Activated CD8-positive, alpha-beta memory T cell treated with anti-CD3 and anti-CD28 coated beads for 4 hours (primary cell): ENCODE measurements at places on chromosomes 5 and 9.
A peak's percentile ranks its signal among the peaks of the same experiment; 100 is the strongest.

- no peak for DNase-seq
Measured at GRCh38 chr5:111231119-111231518, 6.9 kb downstream of the CAMK4 start.

DNA sequence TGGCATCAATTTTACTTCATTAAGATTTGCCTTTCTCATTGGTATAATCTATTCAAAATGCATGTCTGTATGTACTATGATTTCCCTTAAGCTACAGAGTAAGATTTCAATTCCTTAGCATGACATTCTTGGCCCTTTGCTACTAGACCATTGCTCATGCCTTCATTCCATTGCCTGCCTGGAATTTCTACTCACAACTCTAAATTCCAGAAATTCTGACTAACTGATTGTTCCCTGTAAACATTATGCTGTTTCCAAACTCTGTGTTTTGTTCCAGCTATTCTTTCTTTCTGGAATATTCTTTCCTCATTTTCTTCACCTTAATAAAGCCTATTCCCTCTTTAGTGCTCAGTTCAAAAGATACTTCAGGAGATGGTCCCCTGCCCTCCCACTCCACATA is 568.8 kb upstream of the SEMA6A start:
- DNase-seq, result no peak

DNA sequence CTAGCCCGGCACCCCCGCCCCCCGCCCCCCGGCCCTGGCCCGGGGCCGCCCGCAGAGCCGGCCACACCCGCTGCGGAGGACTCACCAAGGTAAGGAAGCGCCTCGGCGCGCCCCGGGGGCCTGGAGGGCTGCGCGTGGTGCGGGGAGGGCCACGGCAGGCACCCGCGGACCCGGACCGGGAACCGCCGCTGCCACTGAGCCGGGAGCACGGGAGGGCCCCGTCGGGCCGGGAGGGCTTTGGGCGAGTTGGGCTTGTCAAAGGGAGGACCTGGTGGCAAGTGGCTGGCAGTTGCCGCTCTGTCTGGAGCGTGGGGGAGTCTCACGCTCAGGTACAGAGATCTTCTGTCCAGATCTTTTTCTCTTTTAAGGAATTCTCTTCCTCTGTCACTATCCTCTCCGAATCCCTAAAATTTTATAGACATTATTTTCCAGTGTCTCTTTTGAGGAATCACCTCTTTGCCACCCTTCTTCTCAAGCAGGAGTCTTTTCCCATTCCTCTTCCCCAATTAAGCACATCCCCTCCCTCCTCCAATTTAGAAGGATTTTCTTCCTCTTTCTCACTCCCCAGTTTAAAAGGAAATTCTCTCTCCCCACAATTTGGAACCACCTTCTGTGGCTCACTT is 11.3 kb upstream of the LHX2 start:
- DNase-seq, result no peak

- DNase-seq, result no peak
Measured at GRCh38 chr5:146731909-146732659, 146.5 kb downstream of the PPP2R2B start.

DNA sequence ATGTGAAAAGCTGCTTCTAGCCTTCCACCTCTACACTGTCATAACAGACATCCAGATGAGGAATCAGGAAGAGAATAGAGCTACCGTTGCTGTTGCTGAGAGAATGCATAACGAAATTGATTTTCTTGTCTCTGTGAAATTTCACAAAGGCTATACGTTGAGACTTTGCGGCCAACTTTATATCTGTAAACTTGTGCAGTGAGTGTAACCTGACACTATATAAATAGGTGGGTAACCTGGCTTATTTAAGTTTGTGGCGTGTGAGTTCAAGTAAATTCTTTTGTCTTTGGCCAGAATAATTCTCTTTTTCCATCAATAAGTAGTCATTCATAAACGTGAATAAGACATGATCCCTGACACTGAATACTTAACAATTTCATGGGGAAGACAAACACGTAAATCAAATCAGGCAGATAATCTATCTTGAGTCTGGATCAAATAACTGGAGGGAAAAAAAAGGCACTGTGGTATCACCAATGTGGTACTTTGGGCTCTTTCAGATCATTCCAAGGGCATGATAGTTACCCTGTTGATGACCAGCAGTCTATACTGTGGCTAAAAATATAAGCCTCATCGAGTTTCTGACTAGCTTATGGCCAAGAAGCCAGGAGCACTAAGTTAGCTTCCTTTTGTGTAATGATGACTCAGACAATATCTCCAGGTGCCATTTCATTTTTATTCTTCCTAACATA is 98.2 kb upstream of the RASA1 start:
- no peak for DNase-seq

GRCh38 chr5:67257500-67257899 is 60.9 kb upstream of the CD180 start:
- DNase-seq, result no peak

DNA sequence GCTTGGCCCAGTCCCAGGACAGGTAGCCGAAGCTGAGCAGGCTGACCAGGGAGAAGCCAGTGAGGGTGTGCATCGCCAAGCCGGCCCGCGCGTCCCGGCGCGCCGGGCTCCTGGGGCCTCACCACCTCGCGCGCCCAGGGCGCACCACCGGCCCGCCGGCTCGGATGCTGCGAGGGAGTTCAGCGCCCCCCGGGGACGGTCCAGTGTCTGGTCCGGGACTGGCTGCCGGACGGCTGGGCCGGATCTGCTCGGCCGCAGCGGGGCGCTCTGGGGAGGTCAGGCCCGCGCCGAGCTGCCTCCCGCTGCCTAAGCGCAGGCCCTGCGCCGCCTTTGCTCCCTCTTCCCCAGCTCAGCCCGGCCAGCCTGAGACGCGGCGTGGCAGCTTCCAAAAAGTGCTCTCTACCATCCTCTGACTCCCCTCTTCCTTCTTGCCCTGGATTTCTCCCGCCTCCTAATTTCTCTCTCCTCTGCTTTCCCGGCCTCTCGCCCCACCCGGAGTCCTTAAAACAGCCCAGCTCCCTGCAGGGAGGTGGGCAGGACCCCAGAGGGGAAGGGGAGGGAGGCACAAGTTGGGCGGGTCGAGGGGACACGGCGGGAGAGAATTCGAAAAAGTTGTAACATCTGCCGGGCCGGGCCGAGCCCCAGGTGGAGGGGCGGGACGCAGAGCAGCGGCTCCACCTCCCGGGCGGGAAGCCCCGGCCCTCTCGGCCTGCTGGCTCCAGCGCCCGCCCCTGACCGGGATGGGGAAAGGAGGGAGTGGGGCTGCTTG is at the start of gene ARSI:
Gene ARSI (minus strand): TSS at position 605 of the 769 bp plus-strand sequence. CDS start 532 bp downstream, at position 73.
- no peak for DNase-seq

- DNase-seq, result no peak
Measured at GRCh38 chr5:61881821-61882487, 424.1 kb upstream of the KIF2A start.

GRCh38 chr9:112028242-112029221 is 131.9 kb downstream of the UGCG start:
- DNase-seq, result peak; percentile 17

DNA sequence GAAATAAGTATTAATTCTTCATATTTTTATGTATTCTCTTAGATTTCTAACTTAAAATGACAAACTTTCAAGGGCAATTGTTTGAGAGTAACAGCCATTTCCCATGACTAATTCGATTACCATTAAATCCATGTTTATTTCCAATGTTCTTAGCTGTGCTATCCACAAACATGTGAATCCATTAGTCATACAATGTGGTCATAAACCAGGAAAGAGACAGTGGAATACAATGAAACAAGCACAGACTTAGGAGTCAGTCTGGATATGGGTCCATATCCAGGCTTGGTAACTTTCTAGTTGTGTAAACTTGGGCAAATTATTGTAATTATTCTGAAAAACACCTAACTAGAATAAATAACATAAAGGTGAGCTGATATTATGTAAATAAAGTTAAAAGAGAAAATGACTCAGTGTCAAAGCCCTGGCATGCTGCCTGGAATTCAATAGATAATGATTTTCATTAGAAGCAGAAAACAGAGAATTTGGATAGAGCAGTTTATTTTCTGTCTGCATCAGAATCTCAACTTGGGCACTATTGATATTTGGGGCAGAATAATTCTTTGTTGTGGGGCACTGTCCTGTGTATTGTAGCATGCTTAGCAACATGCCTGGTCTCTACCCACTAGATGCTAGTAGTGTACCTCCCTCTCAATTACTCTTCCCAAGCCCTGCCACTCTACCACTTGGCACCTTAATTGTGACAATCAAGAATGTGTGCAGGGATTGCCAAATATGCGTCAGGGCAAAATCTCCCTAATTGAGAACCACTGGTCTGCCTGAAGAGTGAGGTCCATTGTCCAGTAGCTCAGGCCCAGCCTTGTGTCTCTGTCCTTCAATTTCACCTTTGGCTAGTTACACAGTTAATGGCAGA is 44.7 kb upstream of the SLC27A6 start:
- no peak for DNase-seq

DNA sequence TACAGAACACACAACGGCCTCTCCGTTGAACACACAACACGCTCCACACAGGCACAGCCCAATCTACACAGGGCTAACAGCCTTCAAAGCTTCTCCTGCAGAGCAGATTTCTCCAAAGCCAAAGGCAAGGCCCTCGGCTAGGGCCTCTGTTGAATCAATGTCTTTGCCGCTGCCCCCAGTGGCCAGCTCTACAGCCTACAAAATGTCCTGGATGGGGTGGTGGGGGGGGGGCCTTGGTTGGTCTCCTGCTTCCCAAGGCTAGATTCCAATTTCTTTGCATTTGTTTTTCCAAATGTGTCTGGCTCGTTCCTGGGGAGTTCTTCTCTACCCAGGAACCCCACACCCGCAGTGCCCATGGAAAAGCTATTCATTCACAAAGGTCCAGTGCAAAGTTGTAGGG is 167.2 kb downstream of the PAX5 start:
- no peak for DNase-seq

DNA sequence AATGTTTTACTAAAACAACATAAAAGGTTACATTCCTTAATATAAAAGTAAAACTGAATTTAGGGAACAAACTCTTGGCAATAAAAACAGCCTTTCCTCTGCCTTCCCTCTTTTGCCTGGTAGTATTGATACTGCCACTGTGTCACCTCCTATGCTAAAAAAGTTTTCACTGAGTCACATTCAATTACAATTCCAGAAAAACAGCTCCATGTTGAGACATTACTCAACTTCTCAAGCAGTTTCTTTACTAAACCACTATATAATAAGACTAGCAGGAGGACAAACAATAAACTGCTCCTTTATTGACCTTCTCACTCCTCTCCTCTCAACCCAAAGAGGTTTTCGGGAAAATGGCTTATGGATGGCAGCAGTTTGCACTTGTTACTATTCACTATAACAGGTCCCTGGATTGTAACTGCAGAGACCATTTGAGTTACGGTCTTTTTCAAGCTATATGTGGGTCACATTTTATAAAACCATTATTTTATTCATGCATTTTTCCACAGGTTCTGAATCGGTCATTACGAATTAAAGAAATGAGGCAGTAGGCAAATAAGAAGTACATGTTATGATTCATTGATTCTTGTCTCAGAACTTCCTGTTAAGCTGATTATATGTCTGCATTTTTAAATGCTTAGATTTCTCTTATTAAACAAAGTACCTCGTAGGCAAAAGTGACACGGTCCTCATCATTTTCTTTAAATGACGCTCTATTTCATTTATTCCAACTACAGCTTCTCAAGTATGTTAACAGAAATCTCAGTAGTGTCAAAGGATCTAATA is 2.1 kb downstream of the ZDHHC21 start:
- DNase-seq, result no peak

GRCh38 chr9:24899463-24899862 is 353.8 kb upstream of the IZUMO3 start:
- no peak for DNase-seq

DNA sequence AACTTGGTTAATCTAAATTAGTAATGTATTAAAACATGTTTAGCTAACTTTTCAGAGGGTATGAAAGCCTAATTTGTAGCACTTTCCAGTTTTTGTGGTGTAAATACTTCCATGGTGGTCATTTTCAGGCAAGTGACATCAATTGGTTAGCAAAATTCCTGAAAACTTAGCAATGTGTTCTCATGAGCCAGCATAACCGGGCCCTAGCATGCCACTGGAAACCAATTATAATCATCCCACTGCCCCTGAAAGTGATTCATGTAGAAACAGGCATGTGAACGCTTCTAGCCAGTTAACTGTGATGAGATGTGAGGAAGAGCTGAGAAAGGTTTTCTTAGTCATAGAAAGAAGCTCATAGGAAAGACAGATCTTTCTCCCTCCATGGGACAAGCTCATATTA is 417.2 kb downstream of the TLR4 start:
- no peak for DNase-seq

DNA sequence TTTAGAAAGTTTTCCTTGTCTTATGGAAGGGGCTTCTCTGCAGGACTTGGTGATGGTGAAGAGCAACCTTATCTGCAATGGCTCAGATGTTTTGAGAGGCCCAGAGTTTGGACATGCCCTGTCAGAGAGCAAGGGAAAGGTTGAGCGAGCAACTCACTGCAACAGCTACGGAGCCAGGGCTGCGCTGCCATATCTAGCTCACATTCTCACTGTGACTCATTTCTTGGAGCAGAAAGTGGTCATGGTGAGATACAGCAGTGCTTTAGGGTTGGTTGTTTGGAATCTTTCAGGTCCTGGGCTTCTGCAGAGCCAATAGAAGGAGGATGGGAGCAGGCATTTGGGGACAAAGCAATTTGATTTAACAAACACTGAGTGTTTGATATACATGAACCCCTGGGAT is 12.3 kb downstream of the GLRA1 start:
- DNase-seq, result no peak

GRCh38 chr9:120369608-120370220 is 210.3 kb downstream of the CDK5RAP2 start:
- no peak for DNase-seq

- DNase-seq, result no peak
Measured at GRCh38 chr5:150350524-150351344, 6.8 kb upstream of the TCOF1 start.

GRCh38 chr9:91714020-91714806 is 235.8 kb downstream of the ROR2 start:
- DNase-seq, result no peak

DNA sequence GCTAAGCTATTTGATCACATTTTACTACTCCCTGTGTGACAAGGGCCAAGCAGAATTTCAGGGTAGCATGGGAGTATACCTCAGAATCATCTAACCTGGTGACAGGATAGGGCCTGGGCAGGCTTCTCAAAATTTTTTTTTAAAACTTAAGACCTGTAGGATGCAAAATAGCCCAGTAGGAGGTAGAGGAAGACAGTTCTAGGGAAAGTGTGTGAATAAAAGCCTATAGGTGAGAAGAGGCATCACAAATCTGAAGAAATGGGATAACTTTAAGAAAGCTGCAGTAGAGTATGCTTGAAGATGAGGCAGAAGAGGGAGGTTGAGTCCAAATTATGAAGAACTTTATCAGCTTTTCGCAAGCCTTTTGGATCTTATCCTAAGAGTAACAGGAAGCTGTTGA is 32.3 kb downstream of the CNTRL start:
- no peak for DNase-seq

- DNase-seq, result no peak
Measured at GRCh38 chr5:68024426-68024825, 191.1 kb upstream of the PIK3R1 start.

- DNase-seq, result no peak
Measured at GRCh38 chr5:1971944-1972343, 89.2 kb upstream of the IRX4 start.

- DNase-seq, result no peak
Measured at GRCh38 chr9:114371973-114372917, 15.5 kb downstream of the AKNA start.
